ENCODE measurements at places on chromosomes 7 and 10. TPM values are rescaled to one million over a fixed set of nuclear protein-coding genes. Genes with fewer than 3 reads are reported as not detected.

DNA sequence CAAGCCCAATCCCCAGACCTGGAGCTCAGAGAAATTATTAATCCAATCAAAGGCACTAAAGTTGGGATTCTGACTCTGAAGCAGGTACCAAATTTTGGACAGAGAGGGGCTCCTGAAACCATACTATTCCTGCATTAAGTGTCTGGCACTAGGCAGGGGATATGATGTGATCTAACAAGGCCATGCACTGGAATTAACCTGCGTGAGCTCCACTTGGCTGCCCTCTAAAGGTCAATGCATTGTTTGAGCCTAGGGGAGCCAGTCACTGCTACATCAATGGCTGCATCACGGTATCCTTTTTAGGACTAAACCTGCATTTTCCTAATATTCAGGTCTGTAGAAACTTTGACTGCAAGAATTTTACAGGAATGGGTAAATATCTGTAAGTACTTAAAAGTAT lies 42.1 kb downstream of the ST8SIA6 start:
- H3K27ac ChIP-seq, result no peak overlapping the region
- DNase-seq, result no peak
- H3K36me3 ChIP-seq, result peaks cover 21% of the 10 kb centered on the region
- peaks cover 4% of the 10 kb centered on the region for H3K27me3 ChIP-seq

GRCh38 chr7:118478931-118479330 lies 254.4 kb downstream of the ANKRD7 start:
- no peaks in the 10 kb centered on the region for H3K36me3 ChIP-seq
- no peaks in the 10 kb centered on the region for H3K4me1 ChIP-seq
- H3K27me3 ChIP-seq, result no peaks in the 10 kb centered on the region
- H3K27ac ChIP-seq, result no peak overlapping the region
- H3K4me3 ChIP-seq, result no peak overlapping the region

The COBL gene
- total RNA-seq, result not detected

DNA sequence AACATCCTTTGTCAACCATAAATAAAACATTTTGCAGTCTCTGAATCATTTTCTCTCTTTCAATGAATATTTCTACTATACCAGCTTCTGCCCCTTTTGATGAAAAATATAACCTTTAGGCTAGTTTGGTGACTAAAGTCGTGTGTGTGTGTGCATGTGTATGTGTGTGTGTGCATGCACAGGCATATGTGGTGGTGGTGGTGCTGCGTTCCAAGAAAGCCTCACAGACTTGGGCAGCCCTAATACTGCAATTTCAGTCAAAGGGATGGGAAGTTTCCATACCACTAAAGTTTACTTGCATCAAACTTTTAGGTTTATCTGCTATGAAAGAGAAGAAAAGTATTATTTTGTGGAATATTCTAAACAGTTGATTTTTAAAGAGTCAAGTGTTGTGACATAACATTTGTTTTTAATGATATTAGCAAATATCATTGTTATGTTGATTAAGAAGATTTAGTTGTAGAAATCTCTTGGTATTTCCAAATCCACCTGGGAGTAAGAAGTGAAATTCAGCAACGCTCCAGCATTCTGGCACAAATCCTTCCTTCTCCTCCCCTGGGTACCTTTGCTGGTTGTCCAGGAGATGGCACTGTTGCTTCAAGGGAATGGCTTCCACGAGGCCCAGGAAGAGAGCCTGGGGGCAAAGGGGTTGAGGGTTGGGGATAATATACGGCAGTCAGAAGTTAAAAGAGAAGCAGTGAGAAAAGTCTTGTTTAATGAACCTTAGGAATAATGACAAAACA lies 41.5 kb downstream of the ASB4 start:
- H3K27ac ChIP-seq, result no peak overlapping the region
- H3K4me3 ChIP-seq, result no peak overlapping the region
- DNase-seq, result peak; percentile 22
- no peaks in the 10 kb centered on the region for H3K36me3 ChIP-seq
- H3K4me1 ChIP-seq, result no peaks in the 10 kb centered on the region

The RPEL1 gene
- not detected for total RNA-seq

DNA sequence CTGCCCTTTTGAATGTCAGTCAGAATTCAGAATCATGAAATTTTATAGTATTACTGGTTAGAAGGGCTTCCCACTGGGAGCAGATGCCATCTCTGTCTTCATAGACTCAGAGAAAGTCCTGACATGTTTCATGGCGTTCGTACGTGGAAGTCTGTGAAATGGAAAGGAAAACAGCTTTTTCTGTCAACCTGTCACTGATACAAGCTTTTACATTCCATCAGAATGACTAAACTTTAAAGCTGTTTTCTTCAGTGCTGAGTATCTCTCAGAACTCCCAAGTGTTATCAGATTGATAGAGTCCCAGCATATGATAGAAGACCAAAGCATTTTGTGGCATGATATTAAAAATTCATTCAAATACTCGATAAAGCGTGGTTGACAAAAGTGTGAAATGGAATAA lies 726.7 kb upstream of the GALNT17 start:
- no peak overlapping the region for H3K4me3 ChIP-seq
- H3K4me1 ChIP-seq, result no peaks in the 10 kb centered on the region
- no peak for DNase-seq
- H3K27me3 ChIP-seq, result peaks cover under 1% of the 10 kb centered on the region
- no peaks in the 10 kb centered on the region for H3K36me3 ChIP-seq
- H3K27ac ChIP-seq, result no peak overlapping the region

The KDM7A gene
- total RNA-seq, result 13.5 TPM

The LIPN gene
- not detected for total RNA-seq
